ENCODE measurements at places on chromosomes 6 and 20. TPM values are rescaled to one million over a fixed set of nuclear protein-coding genes. Genes with fewer than 3 reads are reported as not detected.

DNA sequence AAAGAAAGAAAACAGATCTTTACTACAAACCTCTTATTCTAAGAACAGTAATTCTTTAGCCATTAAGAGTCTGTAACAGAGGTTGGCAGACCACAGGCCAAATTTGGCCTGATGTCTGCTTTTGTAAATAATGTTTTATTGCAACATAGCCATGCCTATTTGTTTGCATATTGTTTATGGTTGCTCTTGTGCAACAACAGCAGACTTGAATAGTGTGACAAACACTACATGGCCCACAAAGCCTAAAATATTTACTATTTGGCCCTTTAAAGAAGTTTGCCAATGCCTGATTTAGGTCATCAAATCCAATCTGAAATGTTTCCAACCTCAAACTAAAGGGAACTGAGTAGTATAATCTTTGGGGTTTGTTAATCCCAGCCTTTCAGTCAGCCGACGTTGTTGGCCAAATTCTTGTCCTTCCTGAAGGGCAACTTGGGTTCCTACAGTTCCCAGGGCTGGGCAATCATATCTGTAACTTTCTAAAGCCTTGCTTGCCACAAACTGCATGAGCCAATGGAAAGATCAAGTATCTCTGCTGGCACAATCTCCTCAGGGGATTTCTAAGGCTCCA is 33.9 kb upstream of the TBC1D20 start:
- DNase-seq: no peak

DNA sequence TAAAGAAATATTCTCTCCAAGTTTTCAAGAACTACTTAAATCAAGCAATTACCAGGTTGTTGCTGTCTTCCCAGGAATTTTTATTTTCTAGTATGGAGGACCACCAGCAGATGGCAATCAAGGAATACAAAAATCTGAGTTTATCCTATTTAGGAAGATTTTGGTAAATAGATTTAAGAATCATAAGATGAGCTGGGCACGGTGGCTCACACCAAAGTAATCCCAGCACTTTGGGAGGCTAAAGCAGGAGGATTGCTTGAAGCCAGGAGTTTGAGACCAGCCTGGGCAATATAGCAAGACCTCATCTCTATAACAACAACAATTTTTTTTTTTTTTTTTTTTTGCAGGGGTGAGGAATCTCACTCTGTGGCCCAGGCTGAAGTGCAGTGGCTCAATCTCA is 19.3 kb upstream of the SEC63 start:
- no peak for DNase-seq

GRCh38 chr6:4774715-4775493 is 1.3 kb upstream of the CDYL start:
- no peak for DNase-seq

DNA sequence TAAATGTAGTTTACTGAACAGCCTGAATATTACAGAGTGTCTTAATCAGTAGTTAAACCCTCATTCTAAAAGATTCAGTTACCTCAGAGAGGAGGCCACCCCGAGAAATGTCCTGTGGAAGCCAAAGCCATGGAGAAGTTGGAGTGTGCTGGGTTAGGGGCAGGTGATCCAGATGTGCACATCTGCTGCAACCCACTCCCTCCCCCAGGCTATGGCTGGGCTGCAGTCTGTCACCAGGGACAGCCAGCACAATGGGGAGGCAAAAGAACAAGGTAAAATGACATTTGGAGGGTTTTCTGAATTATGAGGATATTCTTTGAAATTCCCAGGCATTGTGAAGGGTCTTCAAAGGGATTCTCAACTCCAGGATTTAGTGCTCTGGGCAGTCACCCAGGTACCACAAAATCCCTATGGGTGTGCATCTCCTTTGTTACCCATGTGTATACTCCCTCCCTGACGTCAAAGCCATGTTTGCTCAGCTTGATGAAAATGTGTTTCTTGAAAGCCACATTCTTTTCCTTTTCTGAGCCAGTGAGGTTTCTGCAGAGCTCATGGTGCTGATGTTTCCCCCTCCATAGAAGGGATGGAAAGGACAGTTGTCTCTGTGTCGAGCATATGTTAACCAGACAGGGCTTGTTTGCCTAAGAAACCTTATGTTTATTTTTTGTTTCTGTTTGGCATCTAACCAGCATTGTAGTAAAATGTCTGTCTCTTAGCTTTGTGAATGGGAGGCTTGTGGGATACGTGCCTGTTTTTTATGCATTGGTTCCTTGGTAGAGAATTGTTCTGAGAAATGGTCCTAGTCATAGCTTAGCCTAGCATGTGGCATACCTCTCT is 212.3 kb upstream of the TBX18 start:
- DNase-seq: no peak

The HRH3 gene
- total RNA-seq: not detected

The PRRC2A gene
- 205 TPM for total RNA-seq

DNA sequence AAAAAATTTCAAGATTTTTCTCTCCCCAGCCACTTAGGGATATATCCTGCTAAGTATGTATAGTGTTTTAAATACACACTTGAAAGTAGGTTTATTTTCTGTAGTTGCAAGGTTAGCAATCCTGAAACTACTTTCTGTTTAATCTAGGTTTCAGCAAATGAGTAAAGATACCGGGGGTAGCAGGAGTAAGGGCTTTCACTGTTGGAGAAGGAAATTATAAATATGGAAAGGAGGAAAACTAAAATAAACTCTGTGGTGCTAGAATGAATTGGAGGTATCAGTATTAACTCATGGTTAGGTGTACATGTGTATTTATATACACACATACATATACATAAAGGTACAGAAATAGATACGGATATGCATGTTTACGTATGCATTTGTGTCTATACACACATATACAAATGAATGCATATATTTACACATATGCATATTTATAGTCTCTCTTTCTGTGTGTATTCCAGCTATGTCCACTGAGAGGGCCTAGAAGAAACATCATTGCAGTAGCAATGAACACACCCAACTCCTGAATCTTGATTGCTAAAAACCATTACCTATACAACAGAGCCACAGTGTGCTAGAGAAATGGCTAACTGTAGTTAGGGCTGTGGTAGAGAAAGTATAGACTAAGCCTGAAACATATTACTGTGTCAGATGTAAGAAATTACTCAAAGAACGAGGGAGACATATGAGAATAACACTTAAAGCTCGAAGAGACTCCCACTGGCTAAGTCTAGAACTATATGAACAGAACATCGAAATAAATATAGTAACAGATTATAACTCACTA is 95.9 kb upstream of the EMILIN3 start:
- DNase-seq: no peak

The BNIP5 gene
- not detected for total RNA-seq

GRCh38 chr6:47665112-47665511 is 33.3 kb upstream of the ADGRF4 start:
- no peak for DNase-seq

- no peak for DNase-seq
Observed at GRCh38 chr20:9627219-9627618, 112.8 kb downstream of the LAMP5 start.

GRCh38 chr20:39885975-39886649 is 802.9 kb downstream of the MAFB start:
- no peak for DNase-seq

Data from osteocyte (in vitro differentiated cells).